ENCODE measurements at places on chromosomes 12 and 14. TPM values are rescaled to one million over a fixed set of nuclear protein-coding genes. Genes with fewer than 3 reads are reported as not detected.

Gene GPR162
- 4.2 TPM for total RNA-seq

Gene CLEC9A
- total RNA-seq: not detected

Gene SDSL
- 9.4 TPM for total RNA-seq

Gene TMEM253
- total RNA-seq: 1.1 TPM

Gene NEUROD4
- total RNA-seq: not detected

Gene CLEC1B
- not detected for total RNA-seq

Gene KRT6B
- not detected for total RNA-seq

Gene TAS2R20
- total RNA-seq: 0.82 TPM

Gene FCF1
- total RNA-seq: 67.7 TPM

Gene ARG2
- total RNA-seq: 10.9 TPM

Gene ERGIC2
- total RNA-seq: 73.4 TPM

Gene ANO2
- total RNA-seq: 0.73 TPM

Gene LIN7A
- total RNA-seq: 0.92 TPM

Gene TAS2R9
- not detected for total RNA-seq

Gene OR5AU1
- total RNA-seq: not detected

Gene SERPINA3
- 3.9 TPM for total RNA-seq

Gene EMC9
- total RNA-seq: 14.0 TPM

Gene GALNT6
- total RNA-seq: 0.90 TPM

Gene DEGS2
- 0.17 TPM for total RNA-seq

Gene KRT81
- 1.3 TPM for total RNA-seq

Gene CTSG
- total RNA-seq: not detected

Gene CLEC4D
- total RNA-seq: not detected

Gene GUCY2C
- not detected for total RNA-seq

Gene GAS2L3
- 6.3 TPM for total RNA-seq

Gene FKBP4
- total RNA-seq: 47.5 TPM

Gene PTPRQ
- 0.08 TPM for total RNA-seq

Gene TGFB3
- total RNA-seq: 200 TPM

Gene ZDHHC22
- 0.13 TPM for total RNA-seq

Gene GDF3
- not detected for total RNA-seq

Gene CLEC12A
- not detected for total RNA-seq

Gene NOS1
- total RNA-seq: not detected

Gene DIO3
- total RNA-seq: not detected

Gene FOXG1
- not detected for total RNA-seq

Gene CFAP54
- total RNA-seq: 0.15 TPM

Gene KRT2
- not detected for total RNA-seq

Gene ADAM21
- 0.15 TPM for total RNA-seq

All from chondrocyte (in vitro differentiated cells).